ENCODE measurements at places on chromosomes 5 and 9. TPM values are rescaled to one million over a fixed set of nuclear protein-coding genes. Genes with fewer than 3 reads are reported as not detected.

COMMD10 gene
- total RNA-seq, result 29.4 TPM

GPRIN1 gene
- 10.8 TPM for total RNA-seq

PPP2R2B gene
- total RNA-seq, result 15.2 TPM

INSL4 gene
- not detected for total RNA-seq

- no peak for DNase-seq
These were observed 55.5 kb downstream of the TMOD1 start for GRCh38 chr9:97556721-97557605.

GRCh38 chr9:98962181-98962560 is 18.5 kb downstream of the COL15A1 start:
- no peak for DNase-seq

DNA sequence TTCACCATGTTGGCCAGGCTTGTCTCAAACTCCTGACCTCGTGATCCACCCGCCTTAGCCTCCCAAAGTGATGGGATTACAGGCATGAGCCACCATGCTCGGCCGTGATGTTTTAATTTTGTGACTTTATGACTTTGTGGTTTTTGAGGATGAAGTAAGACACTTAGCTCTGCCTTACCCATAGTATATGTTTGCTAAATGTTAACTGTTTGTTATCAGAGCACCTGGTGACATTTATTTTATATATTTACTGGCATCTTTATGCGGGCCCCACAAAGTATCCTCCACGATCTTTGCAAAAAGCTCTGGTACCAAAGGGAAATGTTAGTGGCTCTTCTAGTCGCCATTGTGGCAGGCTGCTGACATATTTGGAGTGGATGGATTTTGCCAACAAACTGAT is 6.7 kb downstream of the SLC23A1 start:
- DNase-seq, result no peak

- no peak for DNase-seq
These were observed 13.9 kb upstream of the ANXA6 start for GRCh38 chr5:151171529-151171928.

- no peak for DNase-seq
These were observed 1.9 kb downstream of the FOXE1 start for GRCh38 chr9:97854696-97855485.

- no peak for DNase-seq
These were observed 4.2 kb downstream of the AK1 start for GRCh38 chr9:127873223-127873691.

DNA sequence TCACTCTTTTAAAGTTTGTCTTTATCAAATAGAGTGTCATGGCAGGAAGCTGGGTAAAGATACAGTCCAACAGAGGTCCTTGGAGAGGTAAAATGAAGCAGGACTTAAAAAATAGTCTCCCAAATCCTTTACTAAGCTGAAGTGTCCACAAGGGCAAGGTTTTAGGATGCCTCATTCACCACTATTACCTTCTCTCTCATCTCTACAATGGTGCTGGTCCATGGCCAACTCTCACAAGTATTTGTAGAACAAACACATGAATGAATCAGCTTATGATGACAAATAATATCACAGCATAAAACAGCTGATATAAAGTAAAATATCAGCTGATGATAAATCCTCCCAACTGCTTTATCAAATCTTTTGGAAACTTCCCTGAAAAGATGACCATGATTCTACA is 162.3 kb upstream of the ZNF462 start:
- DNase-seq, result no peak

DNA sequence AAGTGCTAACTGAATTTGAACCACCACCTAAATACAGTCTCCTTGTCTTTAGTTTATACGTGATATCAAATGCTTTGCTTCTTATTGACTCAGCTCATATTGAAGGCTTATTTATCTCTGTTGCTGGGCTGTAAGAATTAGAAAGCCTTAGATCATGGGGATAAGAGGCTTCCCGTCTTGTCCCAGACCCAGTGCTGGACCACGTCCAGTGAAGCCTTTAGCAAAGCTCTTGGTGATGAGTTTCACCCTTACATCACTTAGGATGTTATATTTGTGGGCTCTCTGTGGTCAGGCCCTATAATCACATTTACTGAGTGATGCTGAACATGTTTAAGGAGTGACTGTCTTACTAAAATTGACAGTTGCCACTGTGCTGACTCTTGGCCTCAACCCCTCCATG is 11.2 kb downstream of the FAM240B start:
- no peak for DNase-seq

DNA sequence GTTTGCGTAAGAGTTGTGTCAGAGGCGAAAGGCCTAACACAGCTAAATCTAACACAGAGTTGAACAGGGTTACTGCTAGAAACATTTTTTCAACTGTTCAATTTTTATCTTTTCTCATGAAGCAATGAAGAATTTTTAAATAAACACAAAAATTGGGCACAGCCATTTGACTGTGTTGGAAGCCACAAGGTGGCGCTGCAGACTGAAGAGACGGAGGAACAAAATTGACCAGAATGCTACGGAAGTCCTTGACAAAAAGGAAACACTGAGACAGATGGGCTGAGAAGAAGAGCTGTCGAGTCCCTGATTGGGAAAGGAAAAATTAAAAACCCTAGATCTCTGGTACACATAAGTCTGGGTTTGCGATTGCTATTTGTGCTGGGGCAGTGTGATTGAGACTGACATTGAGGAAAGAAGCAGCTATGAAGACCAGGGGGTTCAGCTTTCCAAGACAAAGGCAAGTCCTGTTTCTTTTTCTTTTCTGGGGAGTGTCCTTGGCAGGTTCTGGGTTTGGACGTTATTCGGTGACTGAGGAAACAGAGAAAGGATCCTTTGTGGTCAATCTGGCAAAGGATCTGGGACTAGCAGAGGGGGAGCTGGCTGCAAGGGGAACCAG is at the start of gene PCDHB9:
PCDHB9 (plus strand) TSS at position 265 of the 616 bp plus-strand sequence; CDS start at position 423, 158 bp downstream.
- peak; percentile 59 for DNase-seq

DNA sequence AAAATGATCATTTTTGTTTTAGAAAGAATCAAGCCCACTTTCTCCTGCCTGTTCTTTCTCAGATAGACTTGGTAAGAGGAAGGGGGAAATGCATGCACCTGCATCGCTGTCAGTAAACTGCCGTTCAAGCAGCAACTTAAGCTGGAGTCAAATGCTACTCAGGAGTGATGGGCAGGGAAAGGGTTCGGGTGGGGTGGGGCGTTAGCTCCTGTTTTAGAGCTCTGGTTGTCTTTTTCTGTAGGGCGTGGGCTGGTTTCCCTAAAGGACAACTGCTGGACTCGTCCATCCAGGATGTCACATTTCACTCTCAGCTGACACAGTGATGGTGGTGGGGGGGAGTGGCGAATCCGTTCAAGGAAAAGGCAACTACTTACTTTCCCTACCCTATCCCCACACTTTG is 75.0 kb downstream of the NDFIP1 start:
- no peak for DNase-seq

GRCh38 chr9:123031963-123032362 is 1.5 kb upstream of the GPR21 start:
- no peak for DNase-seq

- no peak for DNase-seq
These were observed 506.2 kb downstream of the GABRG2 start for GRCh38 chr5:162573758-162574157.

DNA sequence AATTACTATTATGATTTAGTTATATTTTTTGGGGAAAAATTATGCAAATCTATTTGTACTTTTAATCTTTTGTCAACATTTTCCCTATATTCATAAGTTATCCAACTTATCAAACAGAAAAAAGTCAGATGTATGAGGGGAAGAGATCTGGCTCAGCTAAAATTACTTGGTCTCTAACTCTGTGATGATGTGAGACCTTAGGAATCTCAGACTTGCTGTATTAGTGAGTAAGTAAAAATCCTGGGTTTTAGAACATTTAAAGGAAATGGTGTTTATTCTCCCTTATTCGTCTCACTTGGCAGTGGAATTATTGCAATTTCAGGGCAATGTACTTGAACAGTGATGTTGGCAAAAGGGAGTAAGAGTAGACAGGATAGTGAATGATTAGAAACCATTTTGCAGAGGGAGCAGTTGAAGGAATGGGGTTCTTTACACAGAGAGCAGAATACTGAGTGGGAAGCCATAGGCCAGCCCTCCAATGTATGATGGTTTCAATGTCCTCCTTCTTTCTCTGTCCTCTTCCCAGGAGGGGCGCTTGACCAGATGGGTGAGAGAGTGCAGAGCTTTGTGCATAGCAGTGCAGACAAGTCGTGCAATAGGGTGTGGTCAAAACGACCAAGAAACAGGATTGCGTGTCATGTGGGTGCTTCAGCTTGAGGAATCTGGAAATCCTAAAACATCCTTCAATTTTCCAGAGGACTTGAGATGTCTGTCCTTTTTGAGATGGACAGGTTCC is 91.7 kb downstream of the TENT4A start:
- DNase-seq, result no peak

- DNase-seq, result no peak
These were observed 13.5 kb upstream of the RALGDS start for GRCh38 chr9:133134388-133135145.

DNA sequence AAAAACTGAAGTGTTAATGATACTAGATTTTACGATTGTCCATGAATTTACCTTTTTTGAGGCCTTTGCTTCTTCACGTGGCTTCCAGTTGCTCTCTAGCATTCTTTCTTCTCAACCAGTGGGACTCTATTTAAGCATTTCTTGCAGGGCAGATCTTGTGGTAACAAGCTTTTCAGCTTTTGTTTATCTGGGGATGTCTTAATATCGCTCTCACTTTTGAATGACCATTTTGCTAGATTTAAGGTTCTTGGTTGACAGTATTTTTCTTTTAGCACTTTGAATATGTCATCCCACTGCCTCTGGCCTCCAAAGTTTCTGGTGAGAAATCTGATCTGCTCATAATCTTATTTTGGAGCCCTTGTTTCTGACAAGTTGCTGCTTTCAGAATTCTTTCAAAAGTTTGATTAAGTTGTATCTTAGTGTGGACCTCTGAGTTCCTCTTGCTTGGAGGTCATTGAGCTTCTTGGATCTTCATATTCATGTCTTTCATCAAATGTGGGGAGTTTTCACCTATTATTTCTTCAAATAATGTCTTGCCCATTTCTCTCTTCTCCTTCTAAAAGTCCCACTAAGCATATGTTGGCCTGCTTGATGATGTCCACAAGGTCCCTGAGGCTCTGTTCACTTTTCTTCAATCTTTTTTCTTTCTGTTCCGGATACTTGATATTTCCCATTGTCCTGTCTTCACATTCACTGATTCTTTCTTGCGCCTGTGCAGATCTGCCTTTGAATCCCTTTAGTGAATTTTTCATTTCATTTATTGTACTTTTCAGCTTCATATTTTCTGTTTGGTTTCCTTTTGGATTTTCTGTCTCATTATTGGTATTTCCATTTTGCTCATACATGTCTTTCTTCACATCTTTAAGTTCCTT is 8.8 kb downstream of the EXOC3 start:
- DNase-seq, result no peak
